ENCODE measurements at places on chromosomes 11 and 22. TPM values are rescaled to one million over a fixed set of nuclear protein-coding genes. Genes with fewer than 3 reads are reported as not detected.

- no peak overlapping the region for H3K27ac ChIP-seq
- peaks cover 9% of the 10 kb centered on the region for H3K4me1 ChIP-seq
- H3K27me3 ChIP-seq, result no peaks in the 10 kb centered on the region
- H3K4me3 ChIP-seq, result no peak overlapping the region
Observed at GRCh38 chr22:20107471-20107901, 8.4 kb upstream of the RANBP1 start.

GRCh38 chr11:6647836-6648235, 7.8 kb downstream of the DCHS1 start:
- no peaks in the 10 kb centered on the region for H3K27me3 ChIP-seq
- H3K27ac ChIP-seq, result no peak overlapping the region
- H3K4me1 ChIP-seq, result no peaks in the 10 kb centered on the region
- DNase-seq, result no peak
- no peak overlapping the region for H3K4me3 ChIP-seq
- H3K36me3 ChIP-seq, result no peaks in the 10 kb centered on the region

The ZNF143 gene
- total RNA-seq, result 45.5 TPM

DNA sequence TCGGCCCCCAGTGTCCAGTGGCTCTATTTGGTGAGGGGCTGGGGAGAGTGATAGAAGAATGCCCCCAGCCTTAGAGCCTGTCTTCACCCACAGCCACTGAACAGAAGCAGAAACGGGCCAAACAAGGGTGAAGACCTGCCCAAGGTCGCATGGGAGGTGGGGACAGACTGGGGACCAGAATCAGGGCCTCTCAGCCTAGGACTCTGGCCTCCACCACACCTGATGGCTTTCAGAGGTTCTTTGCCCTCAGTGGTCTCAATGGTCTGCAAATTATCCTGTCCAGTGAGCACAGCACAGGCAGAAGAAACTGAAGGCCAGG, 4.5 kb upstream of the MYRF start:
- peaks cover 20% of the 10 kb centered on the region for H3K27me3 ChIP-seq
- H3K4me1 ChIP-seq, result peaks cover 3% of the 10 kb centered on the region
- H3K4me3 ChIP-seq, result no peak overlapping the region
- no peak overlapping the region for H3K27ac ChIP-seq
- H3K36me3 ChIP-seq, result no peaks in the 10 kb centered on the region

DNA sequence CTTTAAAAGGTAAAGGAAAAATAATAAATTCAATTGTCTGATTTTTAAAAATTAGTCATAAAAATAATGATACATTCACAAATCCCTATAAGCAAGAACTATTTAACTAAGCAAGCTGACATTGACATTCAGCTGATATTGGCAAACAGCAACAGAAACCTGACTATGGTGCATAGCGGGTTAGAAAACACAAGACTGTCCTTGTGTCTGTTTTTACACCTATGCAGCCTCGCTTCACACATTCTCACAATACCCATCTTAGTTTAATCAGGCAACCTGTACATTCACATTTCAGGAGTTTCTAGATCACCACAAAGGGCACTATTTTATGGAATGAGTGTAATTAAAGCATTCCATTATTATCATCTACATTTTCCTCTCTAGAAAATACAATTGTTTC, 737.1 kb downstream of the KCNA4 start:
- no peaks in the 10 kb centered on the region for H3K27me3 ChIP-seq
- DNase-seq, result no peak
- no peak overlapping the region for H3K4me3 ChIP-seq
- H3K27ac ChIP-seq, result no peak overlapping the region

All from activated CD4-positive, alpha-beta memory T cell treated with anti-CD3 and anti-CD28 coated beads, Interleukin-2, amount 10 ng/mL, durations not matched to agents 7 days and 5 days (primary cell).